PC-3 (cell line): ENCODE measurements at places on chromosomes 3 and 15. TPM values are rescaled to one million over a fixed set of nuclear protein-coding genes. Genes with fewer than 3 reads are reported as not detected.

The LYZL4 gene
- total RNA-seq: not detected in 2 replicates

DNA sequence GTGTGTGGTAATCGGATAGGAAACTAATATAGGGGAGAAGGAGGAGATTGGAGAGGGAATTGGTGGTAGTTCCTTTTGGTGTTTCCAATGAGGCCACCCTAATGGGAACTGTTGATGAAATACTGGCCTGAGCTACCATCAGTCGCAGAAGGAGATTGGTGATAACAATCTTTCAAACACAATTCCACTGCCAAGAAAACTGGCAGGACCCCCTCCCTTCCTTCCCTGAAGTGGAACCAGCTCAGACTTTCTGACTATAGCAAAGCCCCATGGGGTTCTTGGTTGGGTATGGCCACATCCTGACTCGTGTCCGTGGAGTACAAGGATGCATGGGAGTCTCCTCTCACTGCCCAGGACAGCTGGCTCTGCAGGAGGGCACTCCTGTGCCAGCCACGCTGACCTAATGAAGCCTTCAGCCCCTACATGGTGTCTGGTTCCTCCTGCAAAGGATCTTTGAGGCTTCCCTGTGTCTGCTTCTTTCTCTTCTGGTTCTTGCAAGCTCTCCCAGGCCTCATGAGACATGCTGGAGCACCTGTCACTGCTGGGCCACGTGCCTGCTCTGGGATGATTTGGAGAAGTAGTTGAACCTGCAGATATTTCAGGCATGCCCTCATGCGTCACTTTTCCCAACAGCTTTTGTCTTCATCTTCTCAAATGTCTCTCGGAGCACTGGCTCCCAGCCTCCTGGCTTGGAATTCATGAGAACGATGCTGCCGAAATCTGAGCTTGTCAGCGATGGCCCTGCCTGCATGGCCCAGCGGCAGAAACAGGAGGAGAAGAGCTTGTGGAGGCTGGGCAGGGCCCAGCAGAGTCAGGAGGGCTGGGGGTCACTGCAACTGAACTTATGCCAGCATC is 90.0 kb upstream of the ADPGK start:
- no peak overlapping the region for H3K4me3 ChIP-seq
- no peaks in the 10 kb centered on the region for H3K4me1 ChIP-seq
- H3K27me3 ChIP-seq: peaks cover 37% of the 10 kb centered on the region
- DNase-seq: no peak
- H3K36me3 ChIP-seq: no peaks in the 10 kb centered on the region

The SLC12A8 gene
- 11.0 and 11.7 TPM in 2 replicates for total RNA-seq

DNA sequence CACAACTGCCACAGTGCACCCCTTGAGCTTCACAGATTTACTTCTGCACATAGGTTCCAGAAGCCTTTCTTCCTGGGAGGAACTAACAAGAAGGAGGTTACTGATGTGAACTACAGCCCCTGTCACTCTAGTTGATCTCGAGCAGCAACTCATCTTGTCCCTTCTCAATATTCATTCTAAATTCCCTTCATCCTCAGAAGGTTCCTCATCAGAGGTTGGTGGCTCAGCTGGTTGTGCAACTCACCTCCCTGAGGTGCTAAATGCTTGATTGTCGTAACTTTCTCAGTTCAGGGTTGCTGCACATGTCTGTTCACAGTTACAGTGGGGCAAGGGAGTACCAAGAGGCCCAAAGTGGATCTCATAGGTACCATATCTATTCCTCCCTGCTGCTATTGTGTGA is 5.7 kb upstream of the A4GNT start:
- H3K27ac ChIP-seq: no peak overlapping the region
- DNase-seq: no peak
- H3K27me3 ChIP-seq: no peaks in the 10 kb centered on the region
- no peak overlapping the region for H3K4me3 ChIP-seq

The ADCY5 gene
- total RNA-seq: not detected in 2 replicates

GRCh38 chr3:183122257-183122932 is 23.1 kb upstream of the MCCC1 start:
- H3K27ac ChIP-seq: peak overlapping the region; percentile 62
- DNase-seq: peak; percentile 86
- no peak overlapping the region for H3K4me3 ChIP-seq

GRCh38 chr3:183044547-183045229 is 54.6 kb downstream of the MCCC1 start:
- H3K4me3 ChIP-seq: no peak overlapping the region
- H3K27me3 ChIP-seq: no peaks in the 10 kb centered on the region
- no peak for DNase-seq
- peaks cover 2% of the 10 kb centered on the region; the same call in 1 of the 2 replicates for H3K36me3 ChIP-seq
- no peak overlapping the region for H3K27ac ChIP-seq
- no peaks in the 10 kb centered on the region for H3K4me1 ChIP-seq

The SI gene
- total RNA-seq: not detected in 2 replicates

The GREM1 gene
- 0.58 and 1.6 TPM in 2 replicates for total RNA-seq

DNA sequence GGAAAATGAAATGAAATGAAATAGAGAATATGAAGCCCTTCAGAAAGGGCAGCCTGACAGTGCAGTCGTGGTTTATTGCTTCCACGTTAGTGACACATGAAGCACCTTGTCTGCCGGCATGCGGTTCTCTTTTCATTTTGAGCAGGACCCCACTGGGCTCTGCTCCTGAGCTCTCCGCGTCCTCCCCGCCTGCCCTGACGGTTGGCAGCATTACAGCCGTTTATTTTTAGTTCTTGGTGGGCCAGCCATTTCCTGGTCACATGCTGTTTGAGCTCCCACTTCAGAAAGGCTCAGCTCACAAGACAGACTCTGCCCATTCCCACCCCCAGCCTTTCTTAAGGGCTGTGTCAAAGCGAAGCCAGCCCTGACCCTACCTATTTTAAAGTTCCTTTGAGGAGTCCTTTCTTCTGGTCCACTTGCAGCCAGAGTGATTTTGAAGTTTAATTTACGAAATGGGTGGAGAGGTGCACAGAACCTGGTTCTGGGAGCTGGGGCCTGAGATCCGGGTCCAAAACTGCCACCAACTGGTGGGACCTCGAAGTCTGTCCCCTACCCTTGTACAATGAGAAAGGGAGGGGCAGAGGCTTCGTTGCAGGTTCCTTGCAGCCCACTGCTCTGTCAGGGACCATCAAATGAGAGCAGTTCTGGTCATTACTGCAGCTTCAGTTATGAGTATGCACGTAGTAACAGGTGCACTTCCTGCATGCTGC is 60.1 kb downstream of the MGLL start:
- no peak for DNase-seq
- H3K4me3 ChIP-seq: no peak overlapping the region
- no peaks in the 10 kb centered on the region for H3K27me3 ChIP-seq
- peaks cover 3% of the 10 kb centered on the region for H3K4me1 ChIP-seq
- no peaks in the 10 kb centered on the region for H3K36me3 ChIP-seq
